ENCODE measurements at places on chromosomes 1 and 21. TPM values are rescaled to one million over a fixed set of nuclear protein-coding genes. Genes with fewer than 3 reads are reported as not detected.

C1orf116 gene
- 0.08 TPM for polyA plus RNA-seq

FAAP20 gene
- polyA plus RNA-seq: 61.3 TPM

OR2M3 gene
- polyA plus RNA-seq: not detected

HSD3B2 gene
- not detected for polyA plus RNA-seq

MAP3K21 gene
- polyA plus RNA-seq: 0.23 TPM

SLC45A3 gene
- 3.3 TPM for polyA plus RNA-seq

MANEAL gene
- polyA plus RNA-seq: 0.53 TPM

MPL gene
- not detected for polyA plus RNA-seq

SWT1 gene
- 2.3 TPM for polyA plus RNA-seq

PKP1 gene
- 0.62 TPM for polyA plus RNA-seq

ZNF678 gene
- polyA plus RNA-seq: 0.99 TPM

DDR2 gene
- polyA plus RNA-seq: 5.0 TPM

ZNF683 gene
- polyA plus RNA-seq: 0.04 TPM

ZMYM1 gene
- polyA plus RNA-seq: 2.0 TPM

DMBX1 gene
- polyA plus RNA-seq: not detected

ACBD6 gene
- 26.8 TPM for polyA plus RNA-seq

ZMYND12 gene
- polyA plus RNA-seq: 1.2 TPM

PCBP3 gene
- polyA plus RNA-seq: 1.9 TPM

C1orf210 gene
- not detected for polyA plus RNA-seq

SPRR1B gene
- not detected for polyA plus RNA-seq

ZZZ3 gene
- polyA plus RNA-seq: 7.0 TPM

CRNN gene
- polyA plus RNA-seq: not detected

GRIK3 gene
- polyA plus RNA-seq: 0.38 TPM

AKR7A3 gene
- polyA plus RNA-seq: not detected

PADI3 gene
- not detected for polyA plus RNA-seq

UTS2 gene
- polyA plus RNA-seq: not detected

WDTC1 gene
- 53.8 TPM for polyA plus RNA-seq

NCDN gene
- polyA plus RNA-seq: 14.6 TPM

FCGR2B gene
- polyA plus RNA-seq: 2.5 TPM

CFAP141 gene
- not detected for polyA plus RNA-seq

TDRKH gene
- 6.5 TPM for polyA plus RNA-seq

LCK gene
- 0.40 TPM for polyA plus RNA-seq

HSD3B1 gene
- polyA plus RNA-seq: not detected

CA6 gene
- polyA plus RNA-seq: not detected

CALML6 gene
- polyA plus RNA-seq: not detected

CENPS gene
- 6.7 TPM for polyA plus RNA-seq

LYPLAL1 gene
- 19.6 TPM for polyA plus RNA-seq

ADAMTSL4 gene
- polyA plus RNA-seq: 61.7 TPM

IFI44L gene
- 3.4 TPM for polyA plus RNA-seq

PBX1 gene
- 15.2 TPM for polyA plus RNA-seq

VSIG8 gene
- not detected for polyA plus RNA-seq

MRPL37 gene
- polyA plus RNA-seq: 78.1 TPM

OR10J1 gene
- not detected for polyA plus RNA-seq

IL20 gene
- polyA plus RNA-seq: not detected

C8A gene
- not detected for polyA plus RNA-seq

CHRM3 gene
- 0.27 TPM for polyA plus RNA-seq

INSRR gene
- polyA plus RNA-seq: 0.42 TPM

TIE1 gene
- polyA plus RNA-seq: 25.1 TPM

SPATA21 gene
- 0.06 TPM for polyA plus RNA-seq

KCNAB2 gene
- polyA plus RNA-seq: 17.1 TPM

KCNA10 gene
- polyA plus RNA-seq: not detected

SAMD11 gene
- polyA plus RNA-seq: 1.3 TPM

KISS1 gene
- not detected for polyA plus RNA-seq

ARHGAP29 gene
- polyA plus RNA-seq: 12.5 TPM

SLC30A10 gene
- polyA plus RNA-seq: not detected

RBM11 gene
- polyA plus RNA-seq: not detected

GJA8 gene
- polyA plus RNA-seq: not detected

MUTYH gene
- 7.0 TPM for polyA plus RNA-seq

FHAD1 gene
- not detected for polyA plus RNA-seq

Data from heart left ventricle (tissue), 16 donors.